ENCODE measurements at places on chromosomes 7 and 10.

- DNase-seq = no peak
Observed at GRCh38 chr10:50740293-50740648, 535 bp downstream of the ASAH2B start.

- DNase-seq = no peak
Observed at GRCh38 chr7:68470836-68471435, 1127.3 kb upstream of the AUTS2 start.

GRCh38 chr7:51802718-51803117, 486.1 kb upstream of the COBL start:
- DNase-seq = no peak

- no peak for DNase-seq
Observed at GRCh38 chr7:22722536-22723180, 4.3 kb upstream of the IL6 start.

GRCh38 chr10:11638055-11638698, 26.7 kb upstream of the USP6NL start:
- no peak for DNase-seq

- DNase-seq = no peak
Observed at GRCh38 chr7:122369756-122370155, 65.2 kb upstream of the FEZF1 start.

GRCh38 chr7:2493205-2494164, 17.3 kb upstream of the GRIFIN start:
- DNase-seq = no peak

- no peak for DNase-seq
Observed at GRCh38 chr7:149723082-149723767, 50.2 kb downstream of the ZNF467 start.

GRCh38 chr7:105769901-105770628, 106.3 kb downstream of the ATXN7L1 start:
- DNase-seq = no peak

DNA sequence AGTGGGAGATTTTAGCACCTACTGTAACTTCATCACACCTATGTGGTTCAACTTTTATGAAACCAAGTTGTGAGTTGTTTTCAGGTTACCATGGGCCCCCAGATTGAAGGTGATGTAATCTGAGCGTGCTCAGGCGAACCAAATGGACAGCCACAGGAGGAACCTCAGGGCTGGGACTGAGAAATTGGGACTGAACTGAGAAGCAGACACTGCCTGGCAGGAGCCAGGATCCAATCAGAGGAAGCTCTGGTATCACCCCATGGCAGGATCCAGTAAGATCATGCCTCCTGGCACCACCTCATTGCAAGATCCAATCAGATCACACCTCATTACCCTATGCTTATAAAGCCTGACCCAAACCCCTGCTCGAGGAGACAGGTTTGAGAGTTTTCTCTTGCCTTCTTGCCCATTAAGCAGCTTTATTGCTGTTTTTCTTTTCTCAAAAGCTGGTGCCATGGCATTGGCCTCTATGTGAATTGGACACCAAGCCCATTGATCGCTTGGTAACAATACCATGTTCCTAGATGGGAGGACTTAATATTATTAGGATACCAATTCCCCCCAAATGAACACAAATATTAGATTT, 43.2 kb upstream of the GDF10 start:
- DNase-seq = no peak

GRCh38 chr7:24611130-24611529, 37.9 kb downstream of the PALS2 start:
- DNase-seq = no peak

DNA sequence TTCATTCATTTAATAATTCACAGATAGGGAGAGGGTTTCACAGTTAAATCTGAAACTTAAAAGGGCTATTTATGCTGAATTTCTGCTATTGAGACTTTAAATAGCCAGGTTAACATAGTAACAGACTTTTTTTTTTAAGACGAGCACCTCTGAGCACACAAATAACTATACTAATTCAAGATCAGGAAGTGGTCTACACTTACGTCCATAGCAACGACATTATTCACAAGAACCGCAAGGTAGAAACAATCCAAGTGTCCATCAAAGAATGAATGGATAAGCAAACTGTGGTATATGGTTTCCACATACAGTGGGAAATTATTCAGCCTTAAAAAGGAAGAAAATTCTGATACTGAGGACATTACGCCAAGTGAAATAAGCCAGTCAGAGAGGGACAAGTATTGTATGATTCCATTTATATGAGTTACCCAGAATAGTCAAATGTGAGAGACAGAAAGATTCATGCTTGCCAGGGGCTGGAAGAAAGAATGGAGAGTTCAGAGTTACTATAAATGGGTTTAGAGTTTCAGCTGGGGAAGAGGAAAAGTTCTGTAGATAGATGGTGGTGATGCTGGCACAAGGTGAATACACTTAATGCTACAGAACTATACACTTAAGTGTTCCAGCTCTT, 140.3 kb upstream of the LAMB4 start:
- DNase-seq = no peak

GRCh38 chr10:46514431-46514861, 42.0 kb downstream of the GPRIN2 start:
- no peak for DNase-seq

GRCh38 chr10:48945441-48946130, 5.9 kb upstream of the LRRC18 start:
- no peak for DNase-seq

DNA sequence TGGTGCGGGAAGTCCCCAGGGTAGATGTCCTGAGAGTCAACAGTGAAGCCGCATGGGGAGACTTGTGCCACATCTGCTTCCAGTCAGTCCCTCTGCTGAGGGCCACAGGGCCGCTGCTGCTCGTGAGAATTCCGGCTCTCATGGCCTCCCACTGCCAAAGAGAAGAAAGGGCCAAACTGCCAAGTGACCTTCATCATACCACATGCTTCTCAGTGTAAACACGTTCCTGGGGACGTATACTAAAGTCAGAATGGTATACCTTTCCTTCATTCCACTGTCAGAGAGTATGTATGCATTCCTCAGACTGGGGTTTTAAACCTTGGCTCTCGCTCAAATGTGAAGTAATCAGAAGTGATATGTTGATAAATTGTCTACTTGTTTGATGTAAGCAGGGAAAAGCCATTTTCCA, 52.8 kb upstream of the SEC61G start:
- DNase-seq = no peak

DNA sequence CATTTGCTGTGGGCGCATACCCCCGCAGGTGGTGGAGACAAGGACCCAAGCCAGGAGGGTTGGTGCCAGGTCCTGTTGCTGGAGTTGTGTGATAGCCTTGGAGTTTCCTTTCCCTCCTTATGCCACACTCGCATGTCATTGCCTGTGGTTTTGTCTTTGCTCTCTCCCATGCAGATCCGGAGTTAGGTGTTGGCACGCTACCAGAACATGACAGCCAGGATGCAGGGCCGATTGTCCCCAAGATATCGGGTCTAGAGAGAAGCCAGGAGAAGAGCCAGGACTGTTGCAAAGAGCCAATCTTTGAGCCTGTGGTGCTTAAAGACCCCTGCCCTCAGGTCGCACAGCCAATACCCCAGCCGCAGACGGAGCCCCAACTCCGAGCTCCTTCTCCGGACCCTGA, 369.2 kb upstream of the GALNT17 start:
- no peak for DNase-seq

GRCh38 chr7:69992938-69993337, 394.7 kb downstream of the AUTS2 start:
- DNase-seq = no peak

DNA sequence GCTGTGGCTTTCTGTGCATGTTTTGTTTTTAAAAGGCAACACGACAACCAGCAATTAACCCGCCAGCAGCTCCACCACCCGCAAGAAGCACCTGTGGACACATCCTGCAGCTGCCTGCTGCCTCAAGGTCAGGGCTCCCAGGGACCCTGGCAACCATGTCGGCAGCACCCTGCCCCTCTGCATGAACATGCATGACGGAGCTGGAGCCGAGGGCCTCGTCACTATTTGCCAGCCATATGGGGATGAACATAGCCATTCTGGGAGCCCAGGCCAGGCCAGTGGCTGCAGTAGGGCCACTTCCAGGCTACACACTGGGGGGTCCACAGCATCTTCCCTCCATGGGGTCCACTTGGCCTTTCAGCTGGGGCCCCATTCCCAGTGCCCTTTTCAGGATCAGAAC, 52.9 kb downstream of the CAMK2B start:
- no peak for DNase-seq

DNA sequence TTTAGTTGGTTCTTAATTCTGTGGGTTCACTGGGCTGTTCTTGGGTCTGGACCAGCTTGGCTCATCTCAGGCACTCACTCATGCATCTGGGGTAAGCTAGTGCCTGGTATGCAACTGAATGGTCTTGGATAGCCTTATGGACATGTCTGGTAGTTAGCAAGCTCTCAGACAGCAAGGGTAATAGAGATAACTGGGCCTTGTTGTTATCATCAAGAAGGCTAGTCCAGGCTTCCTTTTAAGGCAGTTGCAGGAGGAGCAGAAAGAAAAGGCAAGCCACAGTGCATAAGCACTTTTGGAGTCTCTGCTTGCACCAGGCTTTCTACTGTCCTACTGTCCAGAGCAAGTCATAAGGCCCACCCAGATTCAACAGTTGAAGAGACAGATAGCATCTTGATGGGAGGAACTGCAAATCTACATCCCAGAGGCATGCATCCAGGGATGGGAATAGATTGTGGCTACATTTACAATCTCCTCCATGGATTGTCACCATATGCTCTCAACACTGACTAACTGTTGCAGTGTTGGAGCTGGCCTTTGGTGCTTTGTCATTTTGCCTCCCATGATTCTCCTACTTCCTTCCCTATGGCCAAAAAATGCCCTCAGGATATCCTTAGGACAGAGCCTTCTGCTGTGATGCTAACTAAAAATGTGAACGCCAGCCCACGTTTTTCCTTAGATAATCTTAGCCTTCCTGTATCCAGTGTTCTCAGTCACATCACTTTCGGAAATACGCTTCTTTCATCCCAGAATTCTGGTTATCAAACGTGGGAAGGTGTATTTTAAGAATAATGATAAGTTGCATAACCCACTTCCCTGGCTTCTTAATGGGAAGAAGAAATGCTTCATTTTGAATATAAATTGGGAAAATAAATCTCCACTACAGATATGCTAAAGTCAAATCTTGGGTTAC, 3.6 kb downstream of the GIMAP4 start:
- DNase-seq = no peak

DNA sequence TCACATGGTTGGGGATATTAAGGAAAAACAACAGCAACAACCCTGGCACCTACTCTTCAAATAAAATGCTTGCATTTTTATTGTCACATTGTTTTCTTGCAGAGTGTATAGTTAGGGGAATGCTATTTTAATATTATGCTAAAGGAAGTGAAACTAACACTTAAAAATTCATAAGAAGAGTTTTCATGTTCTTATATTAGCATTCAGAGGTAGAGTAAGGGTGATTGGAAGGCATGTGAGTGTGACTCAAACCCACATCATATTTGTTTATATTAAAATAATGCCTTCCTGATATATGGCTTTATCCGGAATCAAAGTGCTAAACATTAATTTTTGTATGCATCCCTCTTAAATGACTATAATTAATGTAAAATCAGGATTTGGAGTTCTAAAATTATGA, 59.8 kb upstream of the TES start:
- DNase-seq = no peak

DNA sequence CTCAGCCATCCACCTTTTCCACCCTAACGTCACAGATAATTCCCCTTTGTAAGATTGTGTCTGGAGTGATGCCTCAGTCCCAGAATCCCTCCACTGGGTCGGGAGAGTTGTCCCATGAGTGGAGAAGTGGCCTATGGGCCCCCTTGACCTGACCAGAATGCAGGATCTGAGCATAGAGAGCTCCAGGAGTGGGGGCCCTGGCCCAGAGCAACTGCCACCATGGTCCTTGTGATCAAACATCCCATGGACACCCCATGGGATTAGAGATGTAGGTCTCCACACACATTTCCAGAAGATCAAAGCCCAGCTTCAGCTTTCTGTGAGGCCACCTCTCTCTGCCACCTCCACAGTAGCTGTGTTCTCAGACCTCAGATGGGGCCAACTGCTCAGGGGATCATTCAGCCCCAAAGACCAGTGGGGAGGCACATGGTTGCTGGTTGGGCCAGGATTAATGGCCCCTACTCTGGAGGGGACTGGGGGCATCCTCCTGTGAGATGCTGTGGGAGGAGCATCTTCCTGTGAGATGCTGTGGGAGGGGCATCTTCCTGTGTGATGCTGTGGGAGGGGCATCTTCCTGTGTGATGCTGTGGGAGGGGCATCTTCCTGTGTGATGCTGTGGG, 28.5 kb upstream of the DPYSL4 start:
- no peak for DNase-seq

DNA sequence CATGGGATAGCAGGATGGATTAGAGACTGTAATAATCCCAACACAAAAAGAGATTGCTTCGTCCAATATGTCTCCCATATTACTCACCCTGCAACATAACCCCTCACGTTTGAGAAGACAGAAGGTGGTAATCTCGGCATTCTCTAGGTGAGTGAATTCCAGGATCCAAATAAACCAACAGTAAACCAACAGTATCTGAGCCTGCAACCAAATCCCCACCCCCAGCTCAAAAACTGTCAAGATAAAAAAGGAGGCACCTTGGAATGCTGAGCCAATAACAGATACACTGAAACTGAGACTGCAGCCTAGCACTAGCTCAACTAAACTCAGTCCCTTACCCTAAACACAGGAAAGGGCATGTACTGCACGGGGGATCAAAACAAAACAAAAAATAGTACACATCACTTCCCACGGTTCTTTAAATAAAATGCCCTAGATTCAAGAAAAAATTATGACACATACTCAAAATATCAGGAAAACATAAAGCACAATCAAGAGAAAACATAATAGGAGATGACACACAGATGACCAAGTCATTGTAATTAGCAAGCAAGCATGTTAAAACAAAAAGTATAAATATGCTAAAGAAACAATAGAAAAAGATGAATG, 28.0 kb downstream of the IPMK start:
- no peak for DNase-seq

DNA sequence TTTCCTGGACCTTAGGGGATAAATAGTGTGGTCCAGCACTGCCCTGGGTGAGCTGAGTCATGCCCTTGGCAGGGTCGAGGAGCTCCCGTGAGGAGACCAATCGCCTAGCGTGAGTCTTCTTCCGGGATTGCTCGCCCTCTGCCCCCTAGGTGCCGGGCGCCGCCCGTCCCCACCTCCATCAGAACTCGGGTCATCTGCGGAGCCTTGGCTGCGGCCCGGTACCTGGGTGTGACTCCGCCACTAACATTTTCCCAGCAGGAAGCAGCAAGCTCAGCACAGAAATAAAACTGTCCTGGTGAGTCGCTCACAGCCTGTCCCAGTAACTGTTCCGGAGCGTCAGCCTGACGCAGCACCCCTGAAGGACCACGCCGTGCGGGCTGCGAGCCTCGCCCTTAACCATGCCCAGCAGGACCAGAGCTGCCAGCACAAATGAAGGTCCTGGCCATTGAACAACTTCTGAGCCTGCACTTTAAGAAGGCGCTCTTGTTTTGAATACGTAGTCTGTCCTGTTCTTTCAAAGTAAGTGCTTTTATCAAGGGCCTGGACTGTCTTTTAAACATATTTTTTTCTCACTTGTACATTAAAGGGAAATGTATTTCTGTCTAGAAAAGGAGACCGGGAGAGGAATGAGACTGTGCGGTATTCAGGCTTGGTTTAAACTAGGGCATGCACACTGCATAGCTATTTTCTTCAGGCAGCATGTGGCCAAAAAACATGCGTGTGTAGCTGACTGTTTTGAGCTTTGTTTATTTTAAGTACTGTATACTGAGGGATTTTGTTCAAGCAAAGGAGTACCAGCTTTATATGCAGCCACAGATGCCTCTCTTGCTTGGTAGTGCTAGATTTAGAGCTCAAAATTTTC, 136.7 kb downstream of the HECW1 start:
- DNase-seq = no peak

GRCh38 chr7:815284-816216, 16.7 kb upstream of the SUN1 start:
- DNase-seq = no peak

- no peak for DNase-seq
Observed at GRCh38 chr7:120394595-120394994, 121.6 kb downstream of the KCND2 start.

Data from stimulated activated CD8-positive, alpha-beta memory T cell treated with anti-CD3 and anti-CD28 coated beads, Interleukin-12 subunit alpha, Interleukin-12 subunit beta, amount 100 ng/mL, for 1 hour (primary cell).